ENCODE measurements at places on chromosomes 2 and 18.

DNA sequence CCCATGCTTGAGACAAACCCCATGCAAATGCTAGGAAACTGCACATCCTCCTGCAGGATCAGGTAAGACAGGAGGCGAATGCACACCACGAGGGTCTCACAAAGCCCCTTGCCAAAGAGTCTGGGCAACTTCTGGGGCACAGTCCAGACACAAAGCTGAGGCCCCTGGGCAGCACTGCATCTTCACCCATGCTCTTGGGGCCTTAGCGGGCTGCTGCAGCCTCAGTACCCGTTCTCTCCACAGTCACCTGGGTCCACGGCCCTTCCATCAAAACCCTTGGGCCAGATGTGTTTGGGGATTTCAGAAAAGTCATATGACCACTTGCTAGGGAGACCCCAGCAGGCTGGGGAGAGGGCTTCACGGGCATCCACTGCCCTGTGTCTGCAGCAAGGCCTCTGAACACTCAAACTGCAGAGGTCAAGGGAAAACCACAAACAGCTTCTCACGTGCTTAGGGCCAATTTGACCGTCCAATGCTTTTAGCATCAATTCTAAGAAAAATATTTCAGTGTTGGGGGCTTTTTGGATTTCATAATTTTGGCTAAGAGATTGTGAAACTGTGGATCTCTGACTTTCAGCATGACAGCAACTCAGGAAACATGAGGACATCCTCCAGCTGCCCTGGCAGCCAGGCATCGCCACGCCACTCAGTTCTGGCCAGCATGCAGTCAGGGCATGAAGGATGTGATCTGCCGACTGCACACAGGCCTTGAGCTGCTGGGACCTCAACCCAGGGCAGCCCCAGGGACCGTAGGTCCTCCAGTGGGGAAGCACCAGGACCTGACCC is 20.0 kb downstream of the PASK start:
- DNase-seq: no peak
- H3K27me3 ChIP-seq: no peaks in the 10 kb centered on the region
- peaks cover 8% of the 10 kb centered on the region for H3K36me3 ChIP-seq

GRCh38 chr2:37585295-37585908 is 86.0 kb downstream of the CDC42EP3 start:
- no peaks in the 10 kb centered on the region for H3K27me3 ChIP-seq
- H3K36me3 ChIP-seq: no peaks in the 10 kb centered on the region
- DNase-seq: no peak
- H3K4me1 ChIP-seq: peaks cover 8% of the 10 kb centered on the region
- H3K4me3 ChIP-seq: no peak overlapping the region

DNA sequence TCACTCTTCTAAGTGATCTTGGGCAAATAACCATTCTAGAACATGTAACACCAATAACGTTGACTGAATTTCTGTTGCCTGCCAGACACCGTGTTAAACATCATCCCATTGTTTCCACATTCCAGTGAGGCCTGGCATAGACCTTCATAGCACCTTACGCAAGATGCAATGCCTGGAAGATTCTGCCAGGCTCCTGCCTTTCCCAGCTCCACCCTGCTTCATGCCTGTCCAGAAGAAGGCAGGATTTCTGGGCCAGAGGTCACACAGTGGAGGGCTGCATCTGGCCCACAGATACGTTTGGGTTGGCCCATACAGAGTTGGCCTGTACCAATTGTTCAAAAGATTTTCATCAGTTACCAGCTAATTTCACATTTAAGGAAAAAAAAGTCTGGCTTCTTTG is 46.3 kb downstream of the EN1 start:
- H3K36me3 ChIP-seq: no peaks in the 10 kb centered on the region
- H3K27ac ChIP-seq: no peak overlapping the region
- no peaks in the 10 kb centered on the region for H3K27me3 ChIP-seq
- no peak for DNase-seq

- H3K4me3 ChIP-seq: no peak overlapping the region
- no peaks in the 10 kb centered on the region for H3K27me3 ChIP-seq
- H3K36me3 ChIP-seq: no peaks in the 10 kb centered on the region
- H3K27ac ChIP-seq: no peak overlapping the region
- H3K4me1 ChIP-seq: peaks cover 31% of the 10 kb centered on the region
These were observed 176.3 kb downstream of the ANAPC1 start for GRCh38 chr2:111707700-111708099.

GRCh38 chr18:59500765-59501164 is 141.7 kb upstream of the LMAN1 start:
- H3K36me3 ChIP-seq: no peaks in the 10 kb centered on the region
- no peak overlapping the region for H3K27ac ChIP-seq
- no peaks in the 10 kb centered on the region for H3K27me3 ChIP-seq
- no peak overlapping the region for H3K4me3 ChIP-seq
- H3K4me1 ChIP-seq: peaks cover 5% of the 10 kb centered on the region
